Activated CD4-positive, alpha-beta T cell treated with anti-CD3 and anti-CD28 coated beads for 36 hours (primary cell): ENCODE measurements at places on chromosomes 3 and 15. TPM values are rescaled to one million over a fixed set of nuclear protein-coding genes. Genes with fewer than 3 reads are reported as not detected.

Gene GOLGA8G
- total RNA-seq = not detected

Gene NOX5
- total RNA-seq = not detected

DNA sequence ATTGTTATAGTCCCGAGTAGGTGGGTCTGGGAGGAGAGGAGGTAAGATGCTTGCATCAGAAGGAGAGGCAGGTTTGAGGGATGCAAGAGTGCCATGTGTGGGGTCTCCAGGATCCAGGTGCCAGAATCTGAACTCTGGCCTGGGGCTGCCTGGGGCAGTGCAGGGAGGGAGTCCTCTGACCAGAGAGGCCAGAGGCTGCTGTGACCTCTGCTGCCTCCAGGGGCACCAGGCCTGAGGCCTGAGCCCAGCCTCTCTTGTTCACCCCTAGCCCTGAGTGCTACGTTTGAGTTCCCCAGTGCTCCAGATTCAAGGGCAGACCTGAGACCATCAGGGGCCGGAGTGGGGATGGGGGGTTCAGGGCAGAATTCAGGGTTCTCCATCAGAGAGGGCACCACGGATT is 7.4 kb downstream of the SLC38A3 start:
- DNase-seq = no peak

DNA sequence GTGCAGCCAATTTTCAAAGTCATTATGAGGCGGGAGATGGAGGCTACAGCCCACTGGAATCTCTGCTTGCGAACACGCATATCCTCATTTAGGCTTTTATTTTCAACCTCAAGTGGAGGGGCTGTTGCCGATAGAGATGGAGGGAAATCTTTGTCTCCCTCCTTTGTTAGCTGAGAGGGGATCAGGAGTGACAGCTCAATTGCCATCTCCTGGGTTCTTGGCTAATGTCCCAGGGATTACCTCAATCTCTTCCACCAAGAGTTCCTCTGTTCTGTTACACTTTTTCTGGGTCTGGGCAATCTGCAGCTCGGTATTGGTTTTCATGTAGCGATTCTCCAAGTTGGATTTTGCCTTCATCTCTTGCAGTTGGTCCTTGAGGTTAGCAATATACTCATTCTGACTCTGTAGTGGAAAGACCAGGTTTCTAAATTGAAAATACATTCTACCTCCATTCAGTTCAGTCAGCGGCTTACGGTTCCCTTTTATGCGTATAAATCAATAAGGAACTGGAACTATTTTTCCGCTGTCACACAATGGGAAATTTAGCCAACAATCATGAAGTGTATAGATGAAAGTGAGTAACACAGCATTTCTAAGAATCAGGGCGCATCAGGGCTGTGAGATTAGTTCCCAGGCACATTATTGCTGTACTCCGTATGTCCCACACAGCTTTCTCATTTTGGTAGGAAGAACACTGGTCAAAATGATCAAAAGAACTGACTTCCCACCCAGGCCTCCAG is 36.2 kb upstream of the RPL35A start:
- DNase-seq = peak; percentile 13

DNA sequence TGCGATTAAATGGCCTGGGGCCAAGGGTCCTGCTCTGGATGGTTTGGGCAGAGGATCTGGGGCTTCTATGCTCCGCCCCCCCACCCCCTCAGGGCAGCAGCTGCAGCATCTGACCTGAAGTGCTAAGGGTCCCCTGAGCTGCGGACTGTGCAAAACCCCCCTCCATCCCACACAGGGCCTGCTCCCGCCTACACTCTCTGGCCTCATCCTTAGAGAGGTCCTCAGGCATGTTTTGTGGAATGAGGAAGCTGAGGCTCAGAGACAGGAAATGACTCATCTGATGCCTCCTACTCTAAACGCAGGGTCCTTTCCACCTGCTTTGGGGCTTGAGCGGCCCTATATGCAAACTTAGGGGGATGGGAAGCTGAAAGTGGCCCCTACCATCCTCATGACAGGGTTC is 59.5 kb upstream of the CTSH start:
- no peak for DNase-seq

DNA sequence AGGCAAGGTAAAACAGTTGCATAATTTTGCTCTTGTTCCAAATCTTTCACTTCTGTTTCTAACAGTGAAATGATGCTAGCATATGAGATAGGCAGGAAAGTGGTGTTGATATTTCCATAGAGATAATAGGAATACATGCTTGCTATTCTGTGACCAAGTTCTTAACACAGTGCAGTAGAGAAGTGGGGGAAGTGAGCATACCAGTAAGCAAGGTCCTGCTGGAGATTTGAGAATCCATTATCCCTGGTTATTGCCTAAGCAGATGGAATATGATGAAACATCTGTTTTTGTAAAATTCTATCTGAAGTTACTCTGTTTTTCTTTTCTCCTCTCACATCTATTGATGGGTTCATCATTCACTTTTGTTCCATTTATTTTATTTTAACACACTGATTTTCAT is 28.7 kb downstream of the USP8 start:
- no peak for DNase-seq
